ENCODE measurements at places on chromosomes 2 and 18. TPM values are rescaled to one million over a fixed set of nuclear protein-coding genes. Genes with fewer than 3 reads are reported as not detected.

TGOLN2 gene
- total RNA-seq, result 133 TPM

PNO1 gene
- 10.9 TPM for total RNA-seq

COL6A3 gene
- 2,183 TPM for total RNA-seq

TMEM131 gene
- 36.4 TPM for total RNA-seq

ANKRD30B gene
- 0.50 TPM for total RNA-seq

HOXD8 gene
- 0.44 TPM for total RNA-seq

Measured in smooth muscle cell of trachea (primary cell).